ENCODE measurements at places on chromosomes 3 and 15.
A peak's percentile ranks its signal among the peaks of the same experiment; 100 is the strongest.

- DNase-seq, result peak; percentile 20
Observed at GRCh38 chr15:98671060-98672008, 23.0 kb downstream of the IGF1R start.

- no peak for DNase-seq
Observed at GRCh38 chr15:36757189-36757814, 177.9 kb downstream of the CDIN1 start.

GRCh38 chr3:105423397-105423796 lies 56.7 kb downstream of the ALCAM start:
- DNase-seq, result no peak

DNA sequence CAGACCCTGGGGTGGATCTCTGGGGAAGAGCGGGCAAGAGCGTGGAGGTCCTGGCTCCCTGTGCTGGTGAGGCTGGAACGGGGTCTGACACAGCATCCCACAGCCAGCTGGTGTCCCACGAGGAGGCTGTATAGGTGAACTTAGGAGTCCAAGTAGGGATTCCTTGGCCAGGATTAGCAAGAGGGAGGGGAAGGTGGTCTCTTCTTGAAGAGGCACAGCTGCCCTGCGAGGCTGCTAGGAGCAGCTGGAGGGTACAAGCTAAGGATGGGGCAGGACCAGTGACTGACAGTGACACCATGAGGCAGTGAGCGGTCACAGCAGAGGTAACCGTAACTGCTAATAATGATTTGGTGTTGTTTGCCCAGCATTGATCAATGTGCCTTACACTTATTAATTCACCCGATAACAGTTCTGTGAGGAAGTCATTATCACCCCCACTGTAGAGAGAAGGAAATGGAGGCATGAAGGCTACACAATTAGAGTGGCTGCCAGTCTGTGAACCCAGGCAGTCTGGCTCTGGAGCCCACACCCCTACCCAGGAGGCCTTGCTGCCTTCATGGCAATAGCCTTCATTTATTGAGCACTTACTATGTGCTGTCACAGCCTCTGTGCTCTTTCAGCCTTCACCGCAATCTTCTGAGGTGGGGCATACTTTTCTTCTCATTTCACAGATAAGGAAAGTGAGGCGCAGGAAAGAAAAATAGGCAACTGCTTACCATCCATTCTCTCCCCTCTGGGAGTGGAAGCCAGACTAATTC lies 59.4 kb downstream of the TMEM44 start:
- peak; percentile 59 for DNase-seq

DNA sequence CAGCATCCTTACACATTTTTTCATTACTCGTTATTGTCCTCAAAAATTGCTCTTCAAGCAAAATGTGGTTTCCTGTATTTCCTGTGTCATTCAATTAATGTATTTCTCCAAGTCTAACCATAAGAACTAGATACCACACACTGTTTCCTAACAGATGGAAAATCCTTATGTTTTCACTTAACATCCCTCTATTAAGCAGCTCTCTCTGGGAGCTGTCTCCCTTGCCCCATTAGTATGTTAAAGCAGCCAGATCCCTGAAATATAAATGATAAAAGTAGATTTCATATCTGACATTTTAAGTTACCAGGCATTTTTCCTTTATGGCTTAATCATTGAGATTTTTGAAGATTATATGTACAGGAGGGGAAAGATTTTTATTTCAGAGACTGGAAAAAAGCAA lies 15.9 kb downstream of the PFN2 start:
- DNase-seq, result no peak

DNA sequence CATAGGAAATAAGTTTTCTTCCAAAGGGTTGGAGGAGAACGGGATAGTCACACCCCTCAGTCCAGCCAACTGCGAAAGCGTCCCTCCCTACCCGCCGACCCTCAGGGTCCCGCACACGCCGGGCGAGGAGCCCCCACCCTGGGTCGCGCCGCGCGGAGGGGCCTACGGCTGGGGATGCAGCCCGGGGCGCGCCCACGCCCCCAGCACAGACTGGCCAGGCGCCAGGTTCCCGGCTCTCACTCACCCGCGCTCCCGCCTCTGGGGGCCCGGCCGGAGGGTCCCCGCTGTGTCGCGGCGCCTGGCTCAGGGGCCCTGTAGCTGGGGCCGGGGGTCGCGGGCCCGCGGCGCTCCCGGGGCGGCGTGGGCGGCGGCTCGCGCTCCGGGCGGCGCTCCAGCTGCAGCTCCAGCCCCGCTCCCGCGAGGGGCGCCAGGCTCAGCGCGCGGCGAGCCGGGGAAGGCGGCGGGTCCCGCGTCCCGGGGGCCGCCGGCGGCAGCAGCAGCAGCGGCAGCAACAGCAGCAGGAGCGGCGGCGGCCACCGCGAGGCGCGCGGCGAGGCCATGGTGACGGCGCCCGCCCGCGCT lies 375 bp downstream of the HEG1 start:
- DNase-seq, result peak; percentile 25
